ENCODE measurements at places on chromosomes 16 and 17.

DNA sequence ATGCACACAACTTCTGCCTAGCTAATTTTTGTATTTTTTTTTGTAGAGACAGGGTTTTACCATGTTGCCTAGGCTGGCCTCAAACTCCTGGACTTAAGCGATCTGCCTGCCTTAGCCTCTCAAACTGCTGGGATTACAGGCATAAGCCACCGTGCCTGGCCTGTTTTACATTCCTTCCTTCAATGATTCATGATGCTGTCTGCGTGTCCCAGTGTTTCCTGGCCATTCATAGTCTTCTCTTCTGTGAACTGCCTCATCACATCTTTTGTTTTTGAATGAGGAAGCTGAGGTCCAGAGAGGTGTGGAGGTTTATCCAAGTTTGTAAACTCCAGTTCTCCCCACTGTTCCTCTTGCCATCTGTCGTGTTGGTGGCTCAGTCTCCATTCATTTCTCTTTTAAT, 64.5 kb upstream of the MED9 start:
- no peak for DNase-seq

DNA sequence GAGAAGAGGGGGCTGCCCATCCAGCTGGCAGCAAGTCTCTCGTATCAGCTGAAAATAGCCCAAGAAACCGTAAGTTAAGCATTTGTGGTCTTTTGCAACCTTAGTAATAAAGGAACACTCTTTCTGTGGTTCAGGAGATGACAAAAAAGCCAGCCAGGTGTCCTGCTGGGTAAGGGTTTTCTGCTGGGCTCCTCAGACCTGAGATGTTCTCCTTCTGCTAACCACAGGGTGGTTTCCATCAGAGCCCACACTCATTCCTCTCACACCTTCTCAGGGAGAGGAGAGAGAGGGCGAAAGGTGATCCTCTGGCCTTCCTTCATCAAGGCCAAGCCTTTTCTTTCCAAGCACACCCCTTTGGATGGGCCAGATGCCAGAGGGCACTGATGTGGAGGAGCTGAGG, 70.7 kb downstream of the TEX14 start:
- no peak for DNase-seq

DNA sequence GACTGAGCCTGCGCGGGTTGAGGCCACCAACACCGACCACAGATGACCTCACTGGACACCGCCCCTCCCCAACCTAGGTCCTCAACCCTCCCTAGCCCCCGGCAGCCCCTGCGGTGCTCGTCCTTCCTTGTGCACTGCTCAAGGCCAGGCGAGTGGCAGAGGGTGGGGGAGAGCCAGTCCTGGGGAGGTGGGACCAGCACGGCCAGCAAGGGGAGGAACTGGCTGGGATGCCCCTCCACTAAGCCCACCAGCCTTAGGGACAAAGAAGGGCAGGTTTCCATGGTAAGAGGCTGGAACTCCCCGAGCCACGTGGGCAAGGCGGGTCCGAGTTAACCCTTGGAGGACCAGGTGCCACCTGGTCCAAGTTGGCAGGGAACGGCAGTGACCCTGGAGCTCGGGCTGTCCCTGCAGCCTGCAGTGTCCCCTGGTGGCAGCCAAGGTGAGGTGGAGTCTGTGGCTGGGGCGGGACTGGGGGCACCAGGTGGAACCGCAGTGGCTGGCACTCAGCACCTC, 9.2 kb downstream of the FSCN2 start:
- no peak for DNase-seq

- peak; percentile 39 for DNase-seq
These were observed 96.9 kb downstream of the RAB11FIP4 start for GRCh38 chr17:31488264-31488981.

DNA sequence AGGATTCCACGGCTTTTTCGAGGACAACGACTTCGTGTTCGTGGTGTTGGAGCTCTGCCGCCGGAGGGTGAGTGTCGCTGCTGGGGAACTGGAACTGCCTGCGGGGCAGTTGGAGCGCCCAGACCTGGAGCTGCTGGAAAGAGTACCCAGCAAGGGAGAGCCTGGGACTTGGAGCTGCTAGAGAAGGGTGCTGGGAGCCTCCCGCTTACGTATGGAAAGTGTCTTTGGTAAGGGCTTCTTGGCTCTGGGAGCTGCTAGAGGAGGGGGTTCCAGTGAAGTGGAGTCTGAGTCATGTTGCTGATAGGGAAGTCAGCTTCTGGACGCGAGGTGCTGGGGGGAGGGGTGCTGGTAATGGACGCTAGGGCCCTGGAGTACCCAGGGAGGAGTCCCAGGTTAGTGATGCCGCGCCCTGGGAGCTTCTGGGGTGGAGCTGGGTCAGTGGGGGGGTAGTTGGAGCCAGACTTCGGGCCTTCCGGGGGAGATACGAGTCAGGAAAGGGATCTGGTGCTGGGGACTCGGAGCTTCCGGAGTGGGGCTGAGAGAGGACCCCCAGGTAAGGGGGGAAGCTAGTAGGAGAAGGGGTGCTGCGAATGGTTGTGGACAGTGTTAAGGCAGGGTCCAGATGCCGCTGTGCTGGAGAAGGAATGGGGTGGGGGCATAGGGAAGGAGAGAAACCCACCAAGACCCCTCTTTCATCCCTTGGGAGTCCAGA, 741 bp downstream of the PLK1 start:
- peak; percentile 43 for DNase-seq

- DNase-seq = no peak
These were observed 122.1 kb upstream of the DYNLRB2 start for GRCh38 chr16:80418517-80419355.

- DNase-seq = peak; percentile 82
These were observed 1.1 kb downstream of the ANKRD11 start for GRCh38 chr16:89489040-89489897.

GRCh38 chr17:58324409-58325288, 3.9 kb downstream of the TSPOAP1 start:
- no peak for DNase-seq

GRCh38 chr16:52456368-52456767, 90.6 kb downstream of the TOX3 start:
- DNase-seq = no peak

- DNase-seq = no peak
These were observed 18.9 kb upstream of the SPPL2C start for GRCh38 chr17:45825792-45826191.

DNA sequence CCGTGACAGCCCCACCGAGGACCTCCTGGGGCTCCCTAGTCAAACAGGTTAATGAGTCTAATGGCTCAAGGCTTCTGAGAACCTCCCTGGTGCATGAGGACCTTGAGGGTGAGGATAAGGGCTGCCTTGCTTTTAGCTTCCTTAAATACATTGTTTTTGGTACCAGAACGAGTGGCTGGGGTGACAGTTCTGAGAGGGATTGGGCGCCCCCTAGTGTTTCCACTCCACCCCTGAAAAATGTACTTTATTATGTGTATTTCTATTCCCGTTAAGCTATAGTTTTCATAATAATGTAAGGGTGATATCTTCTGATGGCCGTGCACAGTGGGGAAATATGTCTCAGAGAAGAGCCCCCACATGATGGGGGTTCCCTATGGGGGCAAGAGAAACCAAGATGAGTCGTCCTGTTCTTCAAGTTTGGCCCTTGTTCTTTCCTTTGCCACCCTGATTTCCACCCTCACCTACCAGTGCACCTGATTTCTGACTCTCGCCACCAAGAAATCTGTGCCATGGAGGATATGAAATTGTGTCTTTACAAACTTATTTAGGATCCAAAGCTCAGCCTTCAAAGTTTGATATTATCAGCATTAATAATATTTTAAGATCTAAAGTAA, 14.5 kb upstream of the VWA3A start:
- DNase-seq = peak; percentile 79

DNA sequence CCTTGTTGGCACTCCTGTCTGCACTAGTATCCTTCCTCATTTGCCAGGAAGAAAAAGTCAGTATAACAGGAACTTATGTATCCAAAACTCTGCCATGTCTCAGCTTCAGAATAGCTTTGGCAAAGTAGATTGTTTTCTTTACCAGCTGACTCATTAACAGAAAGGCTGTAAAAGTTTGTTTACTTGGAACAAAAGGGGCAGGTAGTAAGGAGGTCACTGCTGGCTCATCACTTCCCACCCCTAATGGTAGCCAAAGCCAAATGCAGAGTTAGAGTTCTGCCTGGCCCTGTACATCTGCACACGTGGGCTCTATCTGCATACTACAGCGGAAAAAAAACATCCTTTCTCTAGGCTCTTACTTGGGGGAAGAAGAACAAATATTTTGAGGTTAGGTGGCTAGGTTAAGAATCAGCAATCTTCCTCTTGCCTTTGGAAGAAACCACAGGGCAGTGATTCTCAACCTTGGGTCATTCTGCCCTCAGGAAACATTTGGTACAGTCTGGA, 90.9 kb upstream of the BCAR1 start:
- DNase-seq = no peak

GRCh38 chr17:66930933-66931332, 33.6 kb upstream of the CACNG4 start:
- DNase-seq = no peak

GRCh38 chr17:61481421-61481820, 29.2 kb downstream of the TBX4 start:
- DNase-seq = no peak

DNA sequence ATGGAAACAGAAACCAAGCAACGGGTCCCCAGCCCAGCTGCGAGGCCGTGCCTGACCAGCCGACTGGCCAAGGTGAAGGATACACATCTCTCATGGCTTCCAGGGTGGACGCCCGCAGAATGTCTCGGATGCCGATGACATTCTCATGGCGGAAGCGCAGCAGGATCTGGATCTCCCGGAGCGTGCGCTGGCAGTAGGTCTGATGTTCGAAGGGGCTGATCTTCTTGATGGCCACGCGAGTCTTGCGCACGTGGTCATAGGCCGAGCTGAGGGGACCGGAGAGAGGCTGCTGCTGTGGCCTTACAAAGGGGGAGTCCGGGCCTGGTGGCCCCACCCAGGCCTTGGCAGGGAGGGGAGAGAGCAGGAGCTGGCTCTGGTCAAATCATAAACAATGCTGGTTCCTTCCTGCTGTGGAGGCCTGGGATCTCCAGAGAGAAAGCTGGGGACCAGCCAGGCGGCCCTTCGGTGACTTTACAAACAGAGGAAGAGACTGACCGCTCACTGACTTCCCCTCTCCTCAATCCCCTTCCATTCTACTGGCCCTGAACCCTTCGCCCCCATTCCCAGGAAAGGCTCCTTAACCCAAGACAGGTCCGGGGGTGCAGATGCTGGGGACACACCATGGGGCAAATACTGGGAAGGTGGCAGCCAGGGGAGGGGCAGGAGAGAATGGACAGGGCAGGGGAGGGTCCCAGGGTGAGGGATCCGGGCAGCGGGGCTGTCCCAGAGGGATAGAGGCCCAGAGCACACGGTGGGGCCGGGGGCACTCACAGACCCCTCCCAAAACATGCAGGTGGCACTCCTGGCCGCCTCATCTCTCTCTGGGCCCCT, 1.1 kb downstream of the MAPK3 start:
- DNase-seq = no peak

GRCh38 chr17:4345581-4346252, 20.8 kb downstream of the UBE2G1 start:
- DNase-seq = no peak

DNA sequence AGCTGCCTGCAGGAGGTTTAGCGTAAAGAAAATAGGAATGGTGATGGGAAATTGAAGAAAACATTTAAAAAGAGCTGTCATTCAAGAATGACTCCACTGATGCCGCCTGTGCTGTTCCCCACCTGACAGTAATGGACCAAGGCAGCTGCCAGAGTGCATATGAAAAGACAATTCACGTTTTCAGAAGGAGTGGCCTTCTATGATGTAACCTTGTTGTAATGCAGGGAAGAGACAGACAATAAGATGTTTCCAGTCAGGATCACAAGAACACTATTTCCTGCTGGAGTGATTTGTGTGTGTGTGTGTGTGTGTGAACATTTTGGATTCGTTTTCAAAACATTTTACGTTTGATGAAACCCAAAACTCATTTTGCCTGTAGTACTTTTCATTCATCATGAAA, 203.7 kb downstream of the LGALS9B start:
- no peak for DNase-seq

GRCh38 chr16:1444730-1445517, 568 bp upstream of the CCDC154 start:
- no peak for DNase-seq

- no peak for DNase-seq
These were observed 96.2 kb downstream of the TMEM132E start for GRCh38 chr17:34675605-34676004.

DNA sequence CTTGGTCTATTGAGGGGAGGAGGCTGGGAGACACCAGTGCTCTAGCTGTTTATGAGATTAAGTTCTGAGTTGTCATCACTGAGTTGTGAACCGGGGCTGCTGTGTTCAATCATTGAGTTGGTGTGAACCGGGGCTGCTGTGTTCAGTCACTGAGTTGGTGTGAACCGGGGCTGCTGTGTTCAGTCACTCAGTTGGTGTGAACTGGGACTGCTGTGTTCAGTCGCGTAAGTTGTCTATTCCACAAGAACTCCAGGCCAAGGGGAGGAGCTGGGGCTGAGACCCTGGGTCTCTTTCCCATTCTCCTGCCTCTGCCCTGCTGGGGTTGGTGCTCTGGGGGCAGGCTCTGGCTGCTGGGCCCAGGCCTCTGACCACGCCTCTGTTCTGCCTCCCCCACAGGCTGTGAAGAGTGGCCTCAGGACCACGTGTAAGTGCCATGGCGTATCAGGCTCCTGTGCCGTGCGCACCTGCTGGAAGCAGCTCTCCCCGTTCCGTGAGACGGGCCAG, 24.5 kb downstream of the WNT9B start:
- DNase-seq = no peak

DNA sequence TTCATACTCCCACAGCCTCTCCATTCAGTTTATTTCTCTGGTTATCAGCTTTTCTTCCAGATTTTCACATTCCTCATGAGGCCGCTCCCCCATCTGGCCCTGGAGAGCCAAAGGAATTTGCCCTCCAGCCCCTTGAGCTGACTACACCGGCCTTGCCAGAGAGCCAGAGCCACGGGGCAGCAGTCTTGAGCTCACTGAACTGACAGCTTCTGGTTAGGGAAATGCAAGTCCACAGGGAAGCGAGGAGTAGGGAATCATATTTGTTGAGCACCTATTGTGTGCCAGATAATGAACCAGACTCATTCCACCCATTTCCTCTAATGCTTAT, 102.4 kb downstream of the ABCC12 start:
- DNase-seq = no peak

DNA sequence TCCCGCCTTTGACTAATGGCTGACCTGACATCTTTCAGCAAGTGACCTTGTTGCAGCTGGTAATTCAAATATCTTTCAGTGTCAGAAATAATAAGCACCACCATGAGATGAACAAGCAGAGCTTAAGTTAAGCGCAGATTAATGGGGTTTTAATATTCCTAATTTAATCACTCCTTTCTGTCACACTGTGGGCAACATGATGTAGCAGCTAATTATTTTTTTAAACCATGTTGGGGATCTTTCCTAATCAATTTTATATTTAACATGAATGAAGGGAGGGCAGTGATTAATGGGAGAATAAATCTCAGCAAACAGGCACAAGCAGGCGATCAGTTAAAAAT, 353.6 kb upstream of the TNRC6C start:
- no peak for DNase-seq

GRCh38 chr16:2473999-2474876, 689 bp upstream of the TBC1D24 start:
- DNase-seq = peak; percentile 65

DNA sequence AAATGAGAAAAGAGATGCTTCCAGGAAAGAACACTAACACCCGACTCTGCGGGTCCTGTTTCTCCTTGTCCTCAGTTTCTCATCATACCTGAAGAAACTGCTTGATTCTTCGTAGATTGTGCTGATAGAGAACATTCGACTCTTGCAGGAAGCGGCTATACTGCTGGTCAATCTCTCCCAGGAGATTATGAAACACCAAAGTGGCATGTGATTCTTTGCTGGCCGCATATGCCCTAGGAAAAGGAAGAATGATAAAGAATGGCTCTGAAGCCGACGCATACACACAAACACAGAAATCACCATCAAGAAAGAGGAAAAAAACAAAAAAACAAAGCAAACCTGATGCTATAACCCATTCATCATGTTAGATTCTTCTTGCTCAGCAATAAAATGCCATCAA, 41.8 kb downstream of the STAT3 start:
- no peak for DNase-seq
